ENCODE measurements at places on chromosomes 12 and 14.

GRCh38 chr14:67595392-67595791 is 4.7 kb downstream of the PIGH start:
- DNase-seq, result no peak

GRCh38 chr14:90624732-90625400 is 191.4 kb downstream of the TTC7B start:
- DNase-seq, result peak; percentile 34

GRCh38 chr12:83389237-83389996 is 702.7 kb downstream of the TMTC2 start:
- DNase-seq, result peak; percentile 1

DNA sequence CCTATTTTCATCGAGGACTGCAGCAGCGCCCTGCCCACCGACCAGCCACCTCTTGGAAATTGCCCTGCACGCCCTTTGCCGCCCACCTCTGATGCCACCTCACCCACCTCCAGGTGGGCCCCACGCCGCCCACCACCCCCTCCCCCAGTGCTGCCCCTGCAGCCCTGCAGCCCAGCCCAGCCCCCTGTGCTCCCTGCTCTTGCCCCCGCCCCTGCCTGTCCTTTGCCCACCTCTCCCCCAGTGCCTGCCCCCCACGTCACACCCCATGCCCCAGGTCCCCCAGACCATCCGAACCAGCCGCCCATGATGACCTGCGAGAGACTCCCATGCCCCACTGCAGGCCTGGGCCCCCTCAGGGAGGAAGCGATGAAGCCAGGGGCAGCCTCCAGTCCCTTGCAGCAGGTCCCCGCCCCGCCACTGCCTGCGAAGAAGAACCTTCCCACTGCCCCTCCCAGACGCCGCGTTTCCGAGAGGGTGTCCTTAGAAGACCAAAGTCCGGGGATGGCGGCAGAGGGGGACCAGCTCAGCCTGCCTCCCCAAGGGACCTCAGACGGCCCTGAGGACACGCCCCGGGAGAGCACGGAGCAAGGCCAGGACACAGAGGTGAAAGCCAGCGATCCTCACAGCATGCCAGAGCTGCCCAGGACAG is 96.5 kb downstream of the LGMN start:
- DNase-seq, result no peak

- DNase-seq, result peak; percentile 43
Measured at GRCh38 chr12:84913129-84913515, 523 bp upstream of the SLC6A15 start.

DNA sequence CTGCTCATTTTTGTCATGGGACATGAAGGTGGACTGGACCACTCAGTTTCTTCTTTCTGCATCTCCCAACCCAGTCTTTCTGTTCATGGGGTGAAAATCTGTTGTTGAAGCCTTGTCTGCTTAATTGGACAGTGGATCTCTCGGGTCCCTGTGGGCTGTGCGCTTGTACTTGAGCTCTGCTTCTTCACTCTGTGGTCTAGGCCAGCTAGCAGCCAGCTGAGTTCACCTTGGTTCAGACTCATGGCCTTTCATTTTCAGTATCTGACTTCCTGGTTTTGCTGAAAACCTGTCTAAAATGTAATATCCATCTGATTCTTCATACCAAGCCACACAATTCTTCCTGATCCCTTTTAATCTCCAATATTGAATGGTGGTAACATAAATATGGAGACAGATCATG is 117.2 kb downstream of the LRRK2 start:
- no peak for DNase-seq

GRCh38 chr12:70757830-70758493 is 120.7 kb upstream of the PTPRB start:
- DNase-seq, result no peak

- DNase-seq, result no peak
Measured at GRCh38 chr14:95614349-95614748, 71.9 kb upstream of the TCL1B start.

DNA sequence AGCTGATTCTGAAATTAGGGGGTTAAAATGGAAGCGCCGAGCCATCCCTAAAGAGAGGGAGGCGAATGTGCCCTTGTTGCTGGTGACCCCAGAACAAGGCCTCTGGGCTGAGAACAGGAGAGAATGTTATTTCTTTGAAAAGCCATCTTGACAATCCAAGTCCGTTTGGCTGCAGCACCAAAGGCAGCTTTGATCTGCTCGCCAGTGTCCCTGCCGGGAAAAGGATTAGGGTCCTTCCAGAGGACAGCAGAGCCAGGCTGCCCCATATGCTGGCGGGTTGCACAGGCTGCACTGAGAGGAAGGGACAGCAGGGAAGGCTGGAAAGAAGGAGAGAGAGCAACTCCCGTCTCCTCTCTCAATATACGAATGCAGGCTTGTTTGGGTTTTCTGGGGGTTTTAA is 141.7 kb downstream of the TMEM132C start:
- no peak for DNase-seq

DNA sequence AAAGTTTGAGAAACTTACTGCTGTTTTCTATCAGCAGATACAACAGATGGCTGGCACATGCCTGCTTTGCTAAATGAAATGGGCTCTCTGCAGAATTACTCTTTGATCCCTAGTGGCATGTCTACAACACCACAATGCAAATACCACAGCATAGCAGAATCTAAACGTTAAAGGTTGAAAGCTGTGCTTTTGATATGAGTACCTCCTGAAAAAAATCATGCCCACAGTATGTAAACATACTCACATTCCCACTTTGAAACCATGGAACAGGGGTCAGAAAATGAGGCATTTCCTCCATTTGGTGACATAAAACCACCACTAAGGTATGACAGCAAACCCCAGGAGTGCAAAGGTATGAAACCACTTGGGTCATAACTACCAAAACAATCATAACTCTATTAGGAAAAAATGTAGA is 7.5 kb downstream of the WIF1 start:
- DNase-seq, result no peak

GRCh38 chr12:2834581-2835491 is at the start of gene NRIP2:
Gene NRIP2 (minus strand): TSS chr12:2835035. CDS start chr12:2834983, 52 bp downstream.
- peak; percentile 54 for DNase-seq

GRCh38 chr12:58293308-58293982 is 352.1 kb downstream of the ATP23 start:
- peak; percentile 53 for DNase-seq

GRCh38 chr12:28424965-28425364 is 234.7 kb downstream of the CCDC91 start:
- peak; percentile 67 for DNase-seq

Measured in amniotic epithelial cell (primary cell).